ENCODE measurements at places on chromosomes 12 and 14.

GRCh38 chr12:49366652-49367380, 446 bp upstream of the SPATS2 start:
- DNase-seq, result peak; percentile 90

- no peak for DNase-seq
These were observed 69.6 kb upstream of the PRMT8 start for GRCh38 chr12:3421191-3421978.

- no peak for DNase-seq
These were observed 68.2 kb upstream of the FOXN3 start for GRCh38 chr14:89485264-89485663.

DNA sequence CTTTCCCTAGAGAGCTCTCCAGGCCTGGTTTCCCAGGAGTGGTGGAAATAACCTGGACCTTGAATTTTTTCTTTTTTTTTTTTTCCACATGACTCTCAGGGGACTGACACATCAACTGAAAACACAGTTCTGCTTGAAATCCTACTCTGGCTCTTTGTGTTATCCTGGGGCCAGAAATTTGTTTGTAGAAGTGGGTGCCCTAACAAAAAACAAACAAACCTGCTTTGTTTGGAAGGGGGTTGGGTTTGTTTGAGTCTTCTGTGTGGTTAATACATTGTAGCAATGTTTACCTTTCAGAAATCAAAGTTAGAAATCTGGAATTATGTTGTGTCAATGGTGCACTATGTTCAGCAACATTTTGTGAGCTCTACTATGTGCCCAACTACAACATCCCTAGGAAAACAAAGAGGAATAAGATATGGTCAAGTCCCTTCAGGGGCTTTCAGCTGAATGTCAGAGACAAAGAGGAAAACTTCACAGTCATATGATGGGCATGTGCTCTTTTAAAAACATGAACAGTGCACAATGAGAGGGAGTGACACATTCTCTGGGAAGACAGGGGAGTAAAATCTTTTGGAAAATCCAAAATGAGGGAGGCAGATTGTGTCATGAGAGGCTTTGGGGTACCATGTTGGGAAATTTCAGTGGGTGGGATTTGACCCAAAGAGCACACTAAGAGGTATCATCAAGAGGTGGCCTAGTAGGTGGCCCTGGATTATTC, 1.5 kb upstream of the IGF1 start:
- DNase-seq, result no peak

GRCh38 chr14:93014058-93015023, 91.4 kb downstream of the CHGA start:
- no peak for DNase-seq

DNA sequence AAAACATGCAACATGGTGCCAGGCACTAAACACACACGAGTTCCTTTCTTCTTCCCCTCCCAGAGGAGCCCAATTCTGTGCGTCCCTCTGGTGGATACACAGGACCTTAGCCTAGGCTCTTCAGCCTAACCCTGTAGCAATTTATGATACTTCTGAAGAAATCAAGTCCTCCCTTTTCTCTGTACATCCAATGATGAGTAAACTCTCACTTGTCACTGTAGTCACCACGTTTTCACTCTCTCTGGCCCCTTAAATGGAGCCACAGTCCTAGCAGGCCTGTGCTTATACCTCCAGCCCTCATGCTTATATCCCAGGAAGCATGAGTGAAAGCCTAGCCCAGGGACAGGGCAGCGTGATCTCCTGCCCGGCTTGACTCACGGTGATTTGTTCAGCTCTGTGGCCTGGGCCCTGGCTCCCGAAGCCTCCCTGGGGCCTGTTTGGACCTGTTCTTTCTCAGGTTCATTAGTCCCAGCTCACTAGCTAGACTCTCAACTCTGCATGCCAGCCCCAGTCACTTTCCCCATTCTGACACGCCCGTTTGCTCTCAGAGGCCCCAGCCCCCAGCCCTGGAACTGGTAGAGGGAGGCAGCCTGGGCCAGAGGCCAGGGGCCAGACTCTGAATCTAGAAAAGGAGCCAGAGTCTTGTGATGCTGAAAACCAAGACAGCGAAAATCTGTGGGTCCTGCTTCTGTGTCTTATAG, 24.1 kb upstream of the PLEKHG3 start:
- no peak for DNase-seq

- peak; percentile 73 for DNase-seq
These were observed 153.6 kb upstream of the FKBP4 start for GRCh38 chr12:2641207-2641606.

Measured in H54 (cell line).